Endothelial cell (in vitro differentiated cells): ENCODE measurements at places on chromosomes 13 and 19.

DNA sequence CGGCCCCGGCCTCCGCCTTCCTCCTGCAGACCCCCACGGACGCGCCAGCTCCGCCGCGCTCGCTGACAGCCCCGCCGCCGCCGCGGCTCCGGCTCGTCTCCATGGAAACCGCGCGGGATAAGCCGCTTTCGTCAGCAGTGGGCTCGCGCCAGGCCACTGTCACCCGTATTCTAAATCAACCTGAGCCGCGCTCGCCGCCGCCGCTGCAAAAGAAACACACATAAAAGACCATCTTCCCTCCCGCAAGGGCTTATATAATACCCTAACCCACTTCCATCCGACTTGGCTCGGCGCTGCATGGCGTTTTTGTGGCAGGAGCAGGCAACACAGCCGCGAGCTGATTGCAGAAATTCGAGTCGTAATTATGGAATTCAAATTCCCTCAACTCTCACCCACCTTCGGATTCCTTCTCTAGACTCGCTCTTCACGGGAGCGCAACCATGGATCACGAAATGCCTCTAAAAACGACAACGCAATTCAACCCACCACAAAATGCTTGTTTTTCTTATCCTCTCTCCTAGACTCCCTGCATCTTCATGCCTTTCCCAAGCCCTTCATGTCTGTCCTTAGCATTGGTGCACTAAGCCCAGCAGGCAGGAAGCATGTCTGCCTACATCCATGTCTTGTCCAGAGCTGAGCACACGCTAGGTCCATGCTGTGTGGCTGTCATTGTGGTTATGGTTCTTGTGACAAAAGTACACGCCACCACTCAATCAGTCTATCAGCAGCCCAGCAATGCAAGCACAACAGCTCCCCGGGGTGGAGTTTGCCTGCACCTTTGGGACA, at the start of gene AMER2:
Gene AMER2 (minus strand): TSS at position 772 of the 786 bp plus-strand sequence. CDS start 669 bp downstream, at position 103.
- peak; percentile 63 for DNase-seq

DNA sequence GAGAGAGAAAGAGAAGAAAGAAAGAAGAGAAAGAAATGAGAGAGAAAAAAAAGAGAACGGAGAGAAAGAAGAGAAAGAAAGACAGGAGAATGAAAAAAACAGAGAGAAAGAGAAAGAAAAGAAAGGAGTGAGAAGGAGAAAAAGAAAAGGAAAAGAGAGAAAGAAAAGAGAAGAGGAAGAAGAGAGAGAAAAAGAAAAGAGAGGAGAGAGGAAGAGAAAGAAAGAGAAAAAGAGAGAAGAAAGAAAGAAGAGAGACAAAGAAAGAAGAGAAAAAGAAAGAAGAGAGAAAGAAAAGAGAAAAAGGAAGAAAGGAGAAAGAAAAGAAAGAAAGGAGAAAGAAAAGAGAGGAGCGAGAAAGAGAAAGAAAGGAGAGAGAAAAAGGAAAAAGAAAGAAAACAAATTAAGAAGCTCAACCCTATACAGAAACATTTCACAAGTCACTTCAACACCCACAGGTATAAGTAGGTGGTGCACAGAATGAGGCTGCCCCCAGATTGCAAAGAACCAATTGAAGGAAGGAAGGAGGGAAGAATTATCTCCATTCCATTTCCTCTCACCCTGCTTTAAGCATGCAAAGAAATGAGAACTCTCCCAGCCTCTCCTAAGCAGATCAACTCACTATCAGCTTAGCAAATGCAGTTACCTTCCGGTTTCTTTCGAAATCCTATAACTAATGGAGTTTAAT, 98.8 kb upstream of the CACNA1A start:
- DNase-seq: no peak

DNA sequence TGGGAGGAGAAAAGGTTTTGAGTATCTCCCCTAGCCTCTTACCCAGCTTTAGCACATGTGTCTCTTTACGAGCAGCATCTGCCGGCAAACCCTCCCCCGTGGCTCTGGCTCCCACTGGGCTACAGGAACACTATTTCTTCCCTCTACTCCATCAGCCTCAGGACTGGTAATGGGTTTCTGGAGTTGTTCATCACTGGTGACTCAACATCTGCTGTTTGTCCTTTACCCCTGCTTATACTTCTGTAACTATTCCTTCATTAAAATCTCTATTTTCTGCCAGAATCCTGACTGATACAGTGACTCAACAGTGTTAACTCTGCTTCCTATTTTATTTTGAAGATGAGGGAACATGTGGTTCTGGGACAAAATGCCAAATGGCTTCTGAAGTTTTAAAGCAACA, 437.3 kb upstream of the HTR2A start:
- no peak for DNase-seq

GRCh38 chr13:37647031-37647650, 48.6 kb upstream of the POSTN start:
- no peak for DNase-seq

GRCh38 chr19:5545984-5546383, 21.8 kb downstream of the TINCR start:
- no peak for DNase-seq

DNA sequence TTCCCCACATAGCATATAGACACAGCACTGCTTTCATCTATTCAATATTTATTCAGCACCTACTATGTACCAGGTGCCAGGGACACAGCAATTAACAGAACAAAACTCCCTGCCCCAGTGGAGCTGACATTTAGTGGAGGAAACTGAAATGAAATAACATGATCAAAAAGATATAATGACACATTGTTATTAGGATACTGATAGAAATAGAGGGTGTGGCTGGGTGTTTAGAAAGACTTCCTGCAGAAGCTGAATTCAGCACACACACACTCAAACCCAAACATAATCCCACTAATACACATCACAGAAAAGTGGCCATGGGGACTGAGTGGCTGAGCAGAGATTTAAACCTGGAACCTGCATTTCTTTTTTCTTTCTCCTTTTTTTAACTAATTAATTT, 3.8 kb upstream of the CDC37 start:
- DNase-seq: no peak
